ENCODE measurements at places on chromosomes 1 and 21.

DNA sequence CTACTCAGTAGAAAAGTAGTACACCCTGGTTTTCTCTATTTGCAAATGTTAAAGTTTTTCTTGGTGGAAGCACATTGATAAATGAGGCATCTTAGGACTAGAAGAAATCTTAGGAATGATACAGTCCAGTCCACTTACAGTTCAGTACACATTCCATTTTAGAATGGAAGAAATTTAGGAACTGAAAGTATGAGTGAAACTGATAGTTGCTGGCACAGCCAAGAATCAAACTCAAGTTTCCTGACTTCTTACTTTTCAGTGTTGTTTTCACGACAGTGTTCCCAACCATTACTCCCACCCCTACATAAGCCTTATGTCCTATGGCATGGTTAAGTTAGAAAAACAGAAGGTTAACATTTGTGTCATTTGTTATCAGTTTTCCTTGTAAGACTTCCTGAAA, 258.5 kb downstream of the BACH1 start:
- no peak for DNase-seq

GRCh38 chr1:62601457-62601856, 4.1 kb downstream of the ANGPTL3 start:
- no peak for DNase-seq

DNA sequence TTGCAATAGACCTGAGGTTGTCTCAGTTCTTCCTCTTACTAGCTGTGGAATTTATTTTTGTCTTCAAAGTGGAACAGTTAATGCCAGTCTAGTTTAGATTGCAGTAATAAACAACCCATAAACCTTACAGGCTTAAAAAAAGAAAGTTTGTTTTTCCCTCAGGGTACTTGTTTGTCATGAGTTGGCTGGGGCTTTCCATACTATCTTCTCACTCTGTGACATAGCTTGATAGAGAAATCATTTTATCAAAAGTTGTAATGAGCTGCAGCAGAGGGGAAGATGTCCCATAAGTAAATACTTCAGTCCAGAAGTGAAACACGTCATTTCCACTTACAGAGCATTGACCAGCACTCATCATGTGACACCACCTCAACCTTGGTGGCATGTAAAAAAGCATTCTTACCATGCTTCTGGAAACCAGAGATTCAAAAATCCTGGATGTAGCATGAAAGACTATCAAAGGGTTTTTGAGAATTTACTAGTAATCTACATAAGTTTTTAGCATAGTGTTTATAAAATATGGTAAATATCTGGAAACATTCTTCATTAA, 62.8 kb upstream of the COL11A1 start:
- no peak for DNase-seq

- DNase-seq = no peak
Observed at GRCh38 chr1:55046871-55047270, 7.5 kb downstream of the PCSK9 start.

- no peak for DNase-seq
Observed at GRCh38 chr1:90384193-90384592, 332.9 kb downstream of the BARHL2 start.

DNA sequence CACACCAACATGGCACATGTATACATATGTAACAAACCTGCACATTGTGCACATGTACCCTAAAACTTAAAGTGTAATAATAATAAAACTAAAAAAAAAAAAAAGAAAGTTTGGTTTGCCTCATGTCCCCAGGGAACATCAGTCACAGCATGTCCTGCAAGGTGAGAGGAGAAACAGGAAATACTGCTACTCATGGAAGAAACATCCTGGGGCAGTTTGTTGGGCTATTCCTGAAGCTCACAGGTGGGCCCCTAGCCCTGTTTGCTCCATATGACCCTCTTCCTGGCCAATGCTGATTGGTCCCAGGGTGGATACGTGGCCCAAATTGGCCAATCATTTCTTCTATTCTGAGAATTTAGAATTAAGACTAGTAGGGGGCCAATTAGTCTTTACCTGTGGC, 103.4 kb upstream of the ADAR start:
- no peak for DNase-seq
